ENCODE measurements at places on chromosomes 7 and 10. TPM values are rescaled to one million over a fixed set of nuclear protein-coding genes. Genes with fewer than 3 reads are reported as not detected.

DNA sequence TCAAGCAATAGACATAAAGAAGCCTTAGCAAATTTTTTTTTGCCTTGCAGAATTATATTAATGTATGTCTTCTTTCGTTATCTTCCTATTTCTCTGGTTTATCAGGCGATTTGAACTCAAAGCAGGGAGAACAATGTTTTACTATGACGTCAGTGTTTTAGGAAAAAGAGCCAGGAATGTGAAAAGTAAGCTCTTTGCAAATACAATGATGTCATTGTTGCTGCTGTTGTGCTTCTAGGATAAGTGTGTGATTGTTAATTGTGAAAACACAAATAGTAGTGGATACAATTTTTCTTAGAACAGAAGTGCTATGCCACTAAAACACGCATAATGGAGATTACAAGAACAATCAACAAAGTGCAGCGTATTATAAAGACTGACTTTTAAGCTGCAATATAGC is 9.5 kb upstream of the AUTS2 start:
- no peaks in the 10 kb centered on the region for H3K27me3 ChIP-seq
- H3K36me3 ChIP-seq: no peaks in the 10 kb centered on the region
- DNase-seq: no peak
- no peaks in the 10 kb centered on the region for H3K4me1 ChIP-seq

GRCh38 chr10:132433671-132434340 is 36.8 kb downstream of the PWWP2B start:
- H3K27ac ChIP-seq: no peak overlapping the region
- DNase-seq: no peak
- no peaks in the 10 kb centered on the region for H3K27me3 ChIP-seq

The NEUROG3 gene
- total RNA-seq: not detected

DNA sequence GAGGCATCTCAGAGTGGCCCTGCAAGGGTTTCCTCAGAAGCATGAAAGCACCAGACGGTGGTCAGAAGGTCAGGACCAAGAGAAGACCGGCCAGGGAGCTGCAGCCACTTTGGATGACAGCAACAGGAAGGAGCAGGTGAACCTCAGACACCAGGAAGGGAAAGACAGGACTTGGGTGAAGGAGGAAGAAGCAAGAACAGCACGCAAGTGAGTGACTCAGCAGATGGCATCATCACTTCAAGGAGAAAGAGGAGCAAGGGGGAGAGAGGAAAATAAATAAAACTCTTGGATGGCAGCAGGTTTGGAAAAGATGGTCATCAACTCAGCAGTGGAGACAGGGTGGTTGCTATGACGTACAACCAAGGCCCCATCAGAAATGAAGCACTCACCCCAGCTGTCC is 31.6 kb downstream of the NCAPG2 start:
- H3K27me3 ChIP-seq: no peaks in the 10 kb centered on the region
- no peak for DNase-seq
- no peaks in the 10 kb centered on the region for H3K36me3 ChIP-seq
- no peak overlapping the region for H3K27ac ChIP-seq

The LRGUK gene
- 0.49 TPM for total RNA-seq

DNA sequence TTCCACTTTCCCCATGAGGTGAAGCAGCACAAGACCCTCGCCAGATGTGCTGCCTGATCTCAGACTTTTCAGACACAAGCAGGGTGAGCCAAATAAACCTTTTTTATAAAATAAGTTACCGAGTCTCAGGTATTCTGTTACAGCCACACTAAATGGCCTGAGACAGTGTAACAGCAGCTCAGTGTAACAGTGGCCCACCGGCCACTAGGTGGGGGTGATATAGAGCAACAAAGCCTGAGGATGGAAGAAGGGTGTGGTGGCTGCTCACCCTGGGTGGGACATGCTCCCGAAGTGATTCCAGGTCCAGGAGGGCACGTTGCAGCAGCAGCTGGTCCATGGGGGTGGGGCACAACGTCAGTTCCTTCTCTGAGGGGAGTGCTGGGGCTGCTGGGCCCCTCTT is 44.6 kb downstream of the BMS1 start:
- H3K27me3 ChIP-seq: no peaks in the 10 kb centered on the region
- no peak overlapping the region for H3K27ac ChIP-seq
- H3K4me1 ChIP-seq: no peaks in the 10 kb centered on the region
- H3K36me3 ChIP-seq: peaks cover 87% of the 10 kb centered on the region
- DNase-seq: no peak

The ATG9B gene
- 0.17 TPM for total RNA-seq

- H3K4me1 ChIP-seq: peaks cover 5% of the 10 kb centered on the region
- no peak overlapping the region for H3K27ac ChIP-seq
- no peak for DNase-seq
Observed at GRCh38 chr7:80923211-80923612, 4.4 kb upstream of the SEMA3C start.

The ZNF853 gene
- total RNA-seq: 5.2 TPM

DNA sequence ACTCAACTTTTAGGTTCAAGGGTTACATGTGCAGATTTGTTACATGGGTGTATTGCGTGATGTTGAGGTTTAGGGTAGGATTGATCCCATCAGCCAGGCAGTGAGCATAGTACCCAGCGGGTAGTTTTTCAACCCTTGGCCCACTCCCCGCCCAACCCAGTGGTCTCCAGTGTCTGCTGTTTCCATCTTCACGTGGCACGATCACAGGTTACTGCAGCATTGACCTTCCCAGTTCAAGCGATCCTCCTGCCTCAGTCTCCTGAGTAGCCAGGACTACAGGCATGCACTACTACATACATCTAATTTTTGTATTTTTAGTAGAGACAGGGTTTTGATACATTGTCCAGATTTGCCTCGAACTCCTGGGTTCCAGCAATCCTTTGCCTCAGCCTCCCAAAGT is 905.7 kb upstream of the ZNF722 start:
- H3K4me3 ChIP-seq: no peak overlapping the region
- no peaks in the 10 kb centered on the region for H3K4me1 ChIP-seq
- no peak for DNase-seq
- no peaks in the 10 kb centered on the region for H3K36me3 ChIP-seq
- H3K27ac ChIP-seq: no peak overlapping the region

The GPR15LG gene
- not detected for total RNA-seq

GRCh38 chr10:125815764-125816163 is 7.3 kb downstream of the UROS start:
- H3K27ac ChIP-seq: no peak overlapping the region
- peaks cover 35% of the 10 kb centered on the region for H3K36me3 ChIP-seq
- no peaks in the 10 kb centered on the region for H3K27me3 ChIP-seq
- H3K4me1 ChIP-seq: no peaks in the 10 kb centered on the region

- no peaks in the 10 kb centered on the region for H3K4me1 ChIP-seq
- no peaks in the 10 kb centered on the region for H3K36me3 ChIP-seq
- no peak for DNase-seq
Observed at GRCh38 chr7:42274053-42274452, 37.0 kb upstream of the GLI3 start.

DNA sequence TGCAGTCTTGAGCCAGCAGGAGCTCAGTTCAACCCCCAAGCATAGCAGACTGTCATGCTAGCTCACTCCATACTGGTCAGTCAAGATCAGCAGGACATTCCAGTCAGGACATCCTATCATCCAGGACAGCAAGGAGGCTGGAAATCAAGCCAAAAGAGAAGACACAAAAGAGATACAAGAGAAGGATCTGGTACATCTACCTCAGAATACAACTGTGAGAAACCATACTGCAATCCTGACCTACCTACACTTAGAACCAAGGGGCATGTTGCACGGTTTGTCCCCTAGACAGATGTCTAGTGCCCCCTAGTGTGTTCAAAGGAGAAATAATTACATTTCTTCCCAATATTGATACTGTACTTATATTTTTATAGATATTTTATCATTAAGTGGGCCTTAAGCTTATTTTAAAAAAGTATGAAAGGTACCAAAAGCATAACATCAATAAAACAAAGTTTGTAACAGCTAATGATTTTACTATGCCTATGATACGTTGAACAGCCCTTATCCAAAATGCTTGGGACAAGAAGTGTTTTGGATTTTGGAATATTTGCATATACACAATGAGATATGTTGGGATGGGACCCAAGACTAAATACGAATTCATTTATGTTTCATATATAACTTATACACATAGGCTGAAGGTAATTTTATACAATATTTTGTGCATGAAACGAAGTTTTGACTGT is 26.7 kb downstream of the ERCC6 start:
- H3K27me3 ChIP-seq: no peaks in the 10 kb centered on the region
- no peak overlapping the region for H3K4me3 ChIP-seq
- H3K36me3 ChIP-seq: peaks cover 12% of the 10 kb centered on the region
- H3K4me1 ChIP-seq: peaks cover 3% of the 10 kb centered on the region

DNA sequence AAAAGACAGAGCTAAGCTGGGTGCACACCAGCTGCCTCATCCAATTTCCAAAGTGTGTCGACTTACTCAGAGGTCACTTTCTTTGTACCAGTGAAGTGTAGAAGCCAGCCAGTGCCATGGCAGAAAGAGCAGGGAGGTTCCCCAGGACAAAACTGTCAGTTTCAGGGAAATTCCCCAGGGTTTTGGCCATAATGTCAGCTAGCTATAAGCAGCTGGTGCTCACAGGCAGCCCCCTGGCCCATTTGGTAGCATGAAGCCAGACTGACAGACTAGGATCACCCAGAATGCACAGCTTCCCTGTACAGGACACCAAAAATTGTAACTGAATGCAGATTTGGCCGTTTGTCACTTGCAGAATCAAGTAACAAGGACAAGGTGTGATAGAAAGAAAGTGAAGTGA is 28.6 kb downstream of the MRPL32 start:
- DNase-seq: no peak
- no peak overlapping the region for H3K27ac ChIP-seq

DNA sequence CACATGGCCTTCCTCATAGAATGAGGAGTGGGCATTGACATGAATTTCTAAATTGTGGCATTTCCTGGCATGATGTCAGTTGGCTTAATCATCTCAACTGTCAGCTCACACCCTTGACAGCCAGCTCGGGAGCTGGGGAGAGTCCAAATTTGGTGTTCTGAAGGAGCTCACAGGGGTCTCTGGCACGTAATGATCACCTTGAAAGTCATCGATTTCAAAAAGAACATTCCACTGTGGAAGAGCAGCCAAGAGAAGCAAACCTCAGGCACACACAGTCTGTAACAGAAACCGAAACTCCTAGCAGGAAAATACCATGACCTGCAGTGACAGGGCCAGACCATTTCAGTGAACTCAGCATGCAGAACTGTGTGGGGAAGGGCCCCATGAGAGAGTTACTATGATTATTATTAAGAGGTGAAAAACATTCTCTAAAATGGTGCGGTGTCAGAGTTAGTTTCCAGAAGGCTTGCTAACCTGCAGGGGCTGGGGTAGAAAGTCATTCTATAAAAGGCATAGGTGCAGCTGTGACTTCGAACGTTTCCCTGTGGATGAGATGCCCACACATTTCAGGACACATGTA is 26.4 kb upstream of the KLF6 start:
- no peaks in the 10 kb centered on the region for H3K27me3 ChIP-seq
- H3K27ac ChIP-seq: peak overlapping the region; percentile 88
- H3K36me3 ChIP-seq: no peaks in the 10 kb centered on the region
- peaks cover 44% of the 10 kb centered on the region for H3K4me1 ChIP-seq
- no peak for DNase-seq

DNA sequence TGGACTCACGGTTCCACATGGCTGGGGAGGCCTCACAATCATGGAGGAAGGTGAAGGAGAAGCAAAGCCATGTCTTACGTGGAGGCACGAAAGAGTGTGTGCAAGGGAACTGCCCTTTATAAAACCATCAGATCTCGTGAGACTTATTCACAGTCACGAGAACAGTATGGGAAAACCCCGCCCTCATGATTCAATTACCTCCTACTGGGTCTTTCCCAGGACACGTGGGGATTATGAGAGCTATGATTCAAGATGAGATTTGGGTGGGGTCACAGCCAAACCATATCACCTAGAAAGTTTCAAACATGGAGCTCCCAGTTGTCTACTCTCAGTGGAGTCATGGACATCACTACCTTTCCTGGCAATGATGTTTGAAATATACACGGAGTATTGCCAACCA is 49.6 kb downstream of the CYCS start:
- no peak overlapping the region for H3K4me3 ChIP-seq
- H3K27ac ChIP-seq: no peak overlapping the region
- no peak for DNase-seq

The SMURF1 gene
- 35.0 TPM for total RNA-seq

The CDC123 gene
- 44.3 TPM for total RNA-seq

DNA sequence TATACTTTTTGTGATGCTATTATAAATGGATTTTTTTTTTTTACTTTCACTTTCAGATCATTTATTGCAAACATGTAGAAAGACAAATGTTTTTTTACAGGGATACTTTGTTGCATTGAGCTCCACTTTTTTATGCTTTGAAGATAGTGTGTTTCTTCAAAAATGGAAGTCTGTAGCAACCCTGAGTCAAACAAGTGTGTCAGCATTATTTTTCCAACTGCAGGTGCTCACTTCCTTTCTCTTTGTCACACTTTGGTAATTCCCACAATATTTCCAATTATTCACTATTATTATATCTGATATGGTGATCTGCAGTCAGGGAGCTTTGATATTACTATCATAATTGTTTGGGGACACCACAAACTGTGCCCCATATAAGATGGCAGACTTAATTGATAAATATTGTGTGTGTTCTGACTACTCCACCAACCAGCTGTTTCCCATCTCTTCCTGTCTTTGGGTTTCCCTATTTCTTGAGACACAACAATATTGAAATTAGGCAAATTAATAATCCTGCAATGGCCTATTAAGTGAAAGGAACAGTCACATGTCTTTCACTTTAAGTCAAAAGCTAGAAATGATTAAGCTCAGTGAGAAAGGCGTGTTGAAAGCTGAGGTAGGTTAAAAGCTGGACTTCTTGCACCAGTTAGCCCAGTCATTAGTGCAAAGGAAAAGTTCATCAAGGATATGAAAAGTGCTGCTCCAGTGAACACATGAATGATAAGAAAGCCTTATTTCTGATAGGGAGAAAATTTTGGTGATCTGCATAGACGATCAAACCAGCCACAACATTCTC is 231.3 kb upstream of the SH2B2 start:
- H3K4me3 ChIP-seq: no peak overlapping the region
- H3K27ac ChIP-seq: no peak overlapping the region
- H3K4me1 ChIP-seq: no peaks in the 10 kb centered on the region
- no peaks in the 10 kb centered on the region for H3K36me3 ChIP-seq
- H3K27me3 ChIP-seq: no peaks in the 10 kb centered on the region

GRCh38 chr7:137454767-137455166 is 111.2 kb upstream of the PTN start:
- H3K4me3 ChIP-seq: no peak overlapping the region
- H3K4me1 ChIP-seq: no peaks in the 10 kb centered on the region
- H3K27ac ChIP-seq: no peak overlapping the region
- H3K36me3 ChIP-seq: no peaks in the 10 kb centered on the region
- no peaks in the 10 kb centered on the region for H3K27me3 ChIP-seq

- no peak overlapping the region for H3K27ac ChIP-seq
- no peaks in the 10 kb centered on the region for H3K27me3 ChIP-seq
- H3K36me3 ChIP-seq: no peaks in the 10 kb centered on the region
- no peak overlapping the region for H3K4me3 ChIP-seq
- no peak for DNase-seq
Observed at GRCh38 chr7:16918288-16918895, 36.6 kb upstream of the AGR3 start.

The CTTNBP2 gene
- 6.3 TPM for total RNA-seq

DNA sequence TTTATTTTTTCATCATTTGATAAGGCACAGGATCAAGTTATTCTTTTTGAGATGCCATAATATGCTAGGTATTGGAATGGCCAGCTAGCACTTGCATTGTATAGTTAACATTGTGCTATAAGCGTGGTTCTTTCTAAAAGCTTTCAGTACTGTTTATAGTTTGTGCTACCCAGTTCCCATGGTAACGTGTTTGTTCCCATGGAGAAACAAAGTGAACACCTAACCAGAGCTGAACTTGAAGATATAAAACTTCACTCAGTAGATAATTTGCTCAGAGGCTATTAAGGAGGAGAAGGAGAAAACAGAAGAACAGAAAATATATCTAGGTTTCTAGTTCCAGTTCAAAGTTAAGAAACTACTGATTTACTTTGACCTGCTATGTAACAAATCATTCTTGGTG is 23.6 kb upstream of the ITGB8 start:
- H3K4me1 ChIP-seq: no peaks in the 10 kb centered on the region
- no peaks in the 10 kb centered on the region for H3K27me3 ChIP-seq
- no peaks in the 10 kb centered on the region for H3K36me3 ChIP-seq
- no peak for DNase-seq
